ENCODE measurements at places on chromosomes 1 and 21.

GRCh38 chr1:201103666-201104065, 8.6 kb downstream of the CACNA1S start:
- no peak for DNase-seq

- no peak for DNase-seq
Observed at GRCh38 chr1:89631816-89632656, 884 bp upstream of the LRRC8C start.

- no peak for DNase-seq
Observed at GRCh38 chr1:111172463-111172862, 28.0 kb downstream of the DENND2D start.

DNA sequence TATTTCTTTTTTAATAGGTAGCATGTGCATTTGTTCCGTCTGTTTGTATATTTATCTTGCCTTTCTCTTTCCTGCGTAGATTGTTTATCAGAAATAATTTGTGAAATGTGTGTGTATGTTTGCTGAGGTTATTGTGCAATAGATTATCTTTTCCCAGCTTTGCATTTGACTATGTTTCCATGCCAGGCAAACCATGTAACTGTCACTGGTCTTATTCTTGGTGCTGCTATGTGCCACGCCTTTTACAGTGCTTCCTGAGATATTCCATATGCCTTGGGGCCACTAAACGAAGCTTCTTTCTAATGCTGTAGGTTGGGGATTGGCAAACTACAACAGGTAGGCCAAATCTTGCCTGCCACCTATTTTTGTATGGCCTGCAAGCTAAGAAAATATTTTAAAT, 598.8 kb downstream of the PLPP3 start:
- no peak for DNase-seq

- DNase-seq = no peak
Observed at GRCh38 chr1:218079347-218079746, 205.7 kb upstream of the RRP15 start.

DNA sequence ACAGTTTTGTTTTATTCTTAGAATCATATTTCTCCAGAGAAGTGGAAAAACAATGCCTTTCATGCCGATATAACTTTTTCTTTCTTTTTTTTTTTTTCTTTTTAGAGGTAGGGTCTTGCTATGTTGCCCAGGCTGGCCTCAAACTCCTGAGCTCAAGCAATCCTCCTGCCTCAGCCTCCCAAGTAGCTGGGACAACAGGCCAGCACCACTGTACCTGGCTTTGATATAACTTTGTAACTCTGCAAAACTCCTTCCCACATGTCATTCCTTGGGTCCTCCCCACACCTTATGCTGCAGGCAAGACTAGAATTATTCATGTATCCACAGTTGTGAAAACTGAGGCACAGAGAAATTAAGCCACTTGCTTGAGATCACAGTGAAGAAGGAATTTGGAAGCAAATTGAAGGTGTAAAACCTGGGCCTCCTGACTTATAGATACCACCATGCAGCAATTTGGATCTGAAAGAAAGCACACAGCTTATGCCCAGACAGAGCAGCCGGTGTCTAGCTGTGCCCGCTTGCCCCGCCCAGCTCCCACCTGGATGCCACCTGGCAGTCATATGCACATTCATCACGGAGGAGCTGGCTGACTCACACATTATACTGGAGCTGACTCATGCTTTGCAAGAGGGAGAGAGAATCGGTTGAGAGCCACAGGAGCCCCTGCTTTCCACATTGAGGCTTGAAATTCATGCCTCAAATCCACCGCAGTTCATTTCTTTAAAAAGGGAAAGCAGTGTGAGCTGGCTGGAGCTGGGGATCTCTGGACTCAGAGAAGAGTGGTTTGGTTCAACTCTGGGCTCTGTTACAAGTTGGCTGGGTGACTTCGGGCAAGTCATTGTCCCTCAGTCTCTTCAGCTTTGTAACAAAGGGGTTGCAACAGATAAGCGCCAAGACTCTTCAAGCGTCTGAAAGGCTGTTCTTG, 8.3 kb upstream of the SLC2A1 start:
- DNase-seq = no peak

GRCh38 chr1:55215194-55216021, at the start of gene USP24:
Gene USP24 (minus strand): TSS chr1:55215364. CDS start chr1:55215113, 251 bp downstream.
- DNase-seq = peak; percentile 68

DNA sequence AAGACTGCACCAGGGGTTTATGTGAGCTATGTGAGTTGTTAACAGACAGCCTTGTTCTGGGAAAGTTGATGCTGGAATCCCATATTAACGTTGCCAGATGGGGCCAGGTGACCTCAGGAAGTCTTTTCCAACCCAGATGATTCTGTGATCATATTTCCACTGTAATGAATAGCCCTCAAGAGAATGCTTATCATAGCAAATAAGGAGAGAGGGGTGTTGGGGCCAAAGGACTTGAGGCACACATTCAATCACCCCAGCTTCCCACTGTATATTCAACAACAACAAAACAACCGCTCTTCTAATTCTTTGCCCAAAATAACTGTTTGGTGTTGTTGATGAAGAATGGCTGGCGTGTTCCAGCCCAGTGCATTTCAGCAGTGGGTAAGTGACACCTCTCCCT, 14.1 kb downstream of the ZNF697 start:
- DNase-seq = no peak

GRCh38 chr1:110051262-110051648, 16.8 kb downstream of the STRIP1 start:
- DNase-seq = no peak

GRCh38 chr1:175433532-175434282, 241.1 kb upstream of the KIAA0040 start:
- no peak for DNase-seq

GRCh38 chr1:7583291-7584096, 187.6 kb upstream of the VAMP3 start:
- no peak for DNase-seq

DNA sequence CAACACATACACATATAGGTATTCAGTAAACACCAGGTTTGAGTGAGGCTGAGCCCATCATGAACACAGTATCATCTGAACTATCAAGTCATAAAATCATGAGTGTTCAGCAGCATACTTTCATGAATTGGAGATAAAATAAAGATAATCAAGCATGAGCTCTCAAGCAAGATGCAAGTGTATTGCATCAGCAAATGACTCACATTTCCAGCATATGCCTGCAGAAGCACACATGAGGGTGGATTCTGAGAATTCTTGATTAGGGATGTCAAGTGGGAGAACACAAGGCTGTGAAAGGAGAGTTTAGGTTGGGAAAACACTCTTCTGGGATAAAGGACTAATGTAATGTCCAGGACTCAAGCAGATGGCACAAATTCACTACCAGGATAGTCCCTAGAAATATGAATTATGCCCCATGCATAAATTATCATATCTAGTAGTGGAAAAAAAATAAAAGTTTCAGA, 299.2 kb downstream of the SRGAP2C start:
- DNase-seq = no peak

DNA sequence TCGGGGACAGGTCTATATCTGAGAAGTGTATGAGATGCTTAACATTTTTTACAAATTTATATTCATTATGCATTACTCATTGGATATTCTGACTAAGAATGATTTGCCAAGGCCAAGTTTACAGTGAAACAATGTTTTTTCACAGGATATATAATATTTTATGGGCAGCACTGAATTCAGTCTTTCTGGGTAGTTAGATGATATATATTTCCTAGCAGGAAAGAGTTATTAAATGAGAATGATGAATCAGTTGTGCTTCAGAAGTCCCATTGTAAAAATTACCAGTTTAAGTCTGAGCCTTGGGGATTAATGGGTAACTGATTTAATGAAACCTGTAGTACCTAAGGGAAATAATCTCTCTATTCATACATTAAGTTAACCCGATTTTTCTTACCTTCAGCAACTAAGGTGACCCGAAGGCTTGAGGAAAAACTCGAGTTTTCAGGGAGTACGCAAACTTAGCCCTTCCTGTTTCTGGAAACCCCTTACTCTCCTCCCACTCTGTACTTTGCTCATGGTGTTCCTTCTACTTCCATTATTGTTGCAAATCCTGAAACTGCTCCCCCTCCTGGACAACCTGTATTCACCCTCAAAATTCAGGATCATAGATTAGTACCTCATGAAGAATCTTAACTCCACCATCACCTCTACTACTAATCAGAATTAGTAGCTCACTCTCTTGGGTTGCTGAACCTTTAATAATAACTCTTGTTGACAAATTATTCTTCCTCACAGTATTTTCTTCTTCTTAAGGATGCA, 135.1 kb downstream of the AK5 start:
- no peak for DNase-seq

GRCh38 chr1:236951672-236952071, 52.6 kb downstream of the MT1HL1 start:
- DNase-seq = no peak

GRCh38 chr1:12064073-12064969, 1.2 kb downstream of the TNFRSF8 start:
- no peak for DNase-seq

GRCh38 chr1:164578479-164579200, 19.7 kb downstream of the PBX1 start:
- no peak for DNase-seq
